Body of pancreas (tissue), 4 donors: ENCODE measurements at places on chromosomes 1 and 21. TPM values are rescaled to one million over a fixed set of nuclear protein-coding genes. Genes with fewer than 3 reads are reported as not detected.

DNA sequence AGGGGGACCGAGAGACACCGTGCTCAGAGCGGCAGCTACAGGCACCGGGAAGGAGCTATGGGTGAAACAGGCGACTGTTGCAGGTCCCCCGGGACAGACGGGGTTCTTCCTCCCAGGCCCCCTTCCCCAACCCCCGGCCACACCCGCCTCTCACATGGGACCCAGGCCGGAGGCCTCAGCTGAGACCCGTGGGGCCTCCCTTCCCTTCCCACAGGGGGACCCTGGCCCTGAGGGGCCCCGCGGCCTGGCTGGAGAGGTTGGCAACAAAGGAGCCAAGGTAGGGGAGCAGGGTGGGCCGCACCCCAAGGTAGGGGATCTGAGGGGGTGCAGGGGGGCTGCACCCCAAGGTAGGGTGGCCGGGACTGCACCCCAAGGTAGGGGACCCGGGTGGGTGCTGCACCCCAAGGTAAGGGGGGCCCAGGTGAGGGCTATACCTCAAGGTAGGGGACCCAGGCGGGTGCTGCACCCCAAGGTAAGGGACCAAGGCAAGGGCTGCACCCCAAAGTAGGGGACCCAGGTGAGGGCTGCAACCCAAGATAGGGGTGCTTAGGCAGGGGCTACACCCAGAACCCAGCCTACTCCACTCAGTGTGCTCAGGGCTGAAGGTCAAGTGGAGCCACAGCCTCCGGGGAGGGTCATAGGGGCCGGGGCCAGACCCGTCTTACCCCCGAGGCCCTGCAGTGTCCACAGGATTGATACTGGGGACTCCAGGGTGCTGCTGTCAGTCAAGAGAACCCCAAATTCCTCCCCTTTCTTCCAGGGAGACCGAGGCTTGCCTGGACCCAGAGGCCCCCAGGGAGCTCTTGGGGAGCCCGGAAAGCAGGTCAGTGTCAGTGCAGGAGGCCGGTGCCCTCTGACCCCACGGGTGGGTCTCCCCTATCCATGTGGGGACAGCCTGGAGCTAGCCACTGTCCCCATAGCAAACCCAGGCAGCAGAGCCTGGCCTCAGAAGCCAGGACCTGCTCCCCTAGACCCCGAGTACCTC, 22.7 kb downstream of the COL6A2 start:
- H3K27me3 ChIP-seq = no peaks in the 10 kb centered on the region
- peak; percentile 3 for DNase-seq
- no peaks in the 10 kb centered on the region for H3K4me1 ChIP-seq
- H3K36me3 ChIP-seq = no peaks in the 10 kb centered on the region
- no peak overlapping the region for H3K4me3 ChIP-seq
- no peak overlapping the region for H3K27ac ChIP-seq

DNA sequence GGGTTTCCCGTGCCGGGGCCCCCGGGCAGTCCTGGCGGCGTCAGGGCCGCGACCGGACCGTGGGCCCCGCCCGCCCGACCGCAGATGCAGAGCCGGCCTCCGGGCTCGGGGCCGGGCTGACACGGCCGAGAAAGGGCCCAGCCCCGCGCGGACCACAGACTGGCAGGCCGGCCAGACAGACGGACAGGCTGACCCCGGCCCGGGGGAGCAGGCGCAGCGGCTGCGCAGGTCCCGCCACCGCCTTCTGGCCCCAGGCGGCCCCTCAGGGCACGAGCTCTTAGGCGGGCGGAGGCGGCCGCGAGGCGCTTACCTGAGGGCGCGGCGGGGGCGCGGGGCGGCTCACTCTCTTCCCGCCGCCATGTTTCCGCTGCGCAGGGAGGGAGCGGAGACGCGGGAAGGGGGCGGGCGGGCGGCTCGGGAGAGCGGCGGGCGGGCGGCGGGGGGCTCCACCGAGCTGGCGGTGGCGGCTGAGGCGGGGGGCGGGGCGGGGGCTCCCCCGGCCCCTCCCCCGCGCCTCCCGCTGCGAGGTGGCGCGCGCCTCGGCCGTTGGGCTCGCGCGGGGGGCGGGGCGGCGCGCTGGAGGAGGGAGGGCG, at the start of gene SCMH1:
SCMH1 (minus strand) TSS at position 558 of the 593 bp plus-strand sequence. CDS start 56,173 bp downstream, outside the sequence.
- H3K4me1 ChIP-seq = peaks cover 56% of the 10 kb centered on the region
- no peaks in the 10 kb centered on the region for H3K36me3 ChIP-seq
- H3K27me3 ChIP-seq = no peaks in the 10 kb centered on the region
- DNase-seq = peak; percentile 60
- peak within 1 kb of the TSS; percentile 66 for H3K4me3 ChIP-seq

- peaks cover 21% of the 10 kb centered on the region for H3K4me1 ChIP-seq
- no peaks in the 10 kb centered on the region for H3K36me3 ChIP-seq
- DNase-seq = no peak
- no peak overlapping the region for H3K4me3 ChIP-seq
Measured at GRCh38 chr1:65059930-65060538, 88.0 kb upstream of the AK4 start.

GRCh38 chr1:200238311-200238710, 171.5 kb downstream of the ZNF281 start:
- no peak for DNase-seq
- H3K4me3 ChIP-seq = no peak overlapping the region
- no peaks in the 10 kb centered on the region for H3K4me1 ChIP-seq
- no peaks in the 10 kb centered on the region for H3K36me3 ChIP-seq
- no peak overlapping the region for H3K27ac ChIP-seq

DNA sequence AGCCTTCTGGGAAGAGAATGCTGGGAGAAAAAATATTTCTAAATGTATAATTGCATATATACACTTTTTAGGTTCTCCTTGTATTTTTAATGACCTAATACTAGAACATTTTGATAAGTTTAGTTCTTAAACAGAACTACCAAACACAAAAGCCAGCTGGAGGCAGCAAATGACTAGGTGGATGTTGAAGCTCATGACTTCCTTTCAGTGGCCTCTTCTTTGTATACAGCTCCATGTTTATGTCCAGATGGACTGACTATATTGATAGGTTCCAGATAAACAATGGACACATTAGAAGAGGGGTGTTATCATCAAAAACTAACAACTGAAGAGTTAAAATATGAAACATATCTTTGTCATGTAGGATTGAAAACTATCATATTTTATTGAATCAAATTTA, 52.5 kb downstream of the LRRC8D start:
- no peaks in the 10 kb centered on the region for H3K36me3 ChIP-seq
- peaks cover 27% of the 10 kb centered on the region for H3K4me1 ChIP-seq
- H3K27ac ChIP-seq = no peak overlapping the region
- no peak for DNase-seq
- no peak overlapping the region for H3K4me3 ChIP-seq
- H3K27me3 ChIP-seq = no peaks in the 10 kb centered on the region

GRCh38 chr1:1511533-1512285, at the start of gene ATAD3A:
Gene ATAD3A (plus strand): TSS chr1:1512162. CDS start chr1:1512269, 107 bp downstream.
- H3K4me1 ChIP-seq = peaks cover 17% of the 10 kb centered on the region
- H3K36me3 ChIP-seq = no peaks in the 10 kb centered on the region
- peak within 1 kb of the TSS; percentile 97 for H3K27ac ChIP-seq
- peak within 1 kb of the TSS; percentile 25 for H3K4me3 ChIP-seq

DNA sequence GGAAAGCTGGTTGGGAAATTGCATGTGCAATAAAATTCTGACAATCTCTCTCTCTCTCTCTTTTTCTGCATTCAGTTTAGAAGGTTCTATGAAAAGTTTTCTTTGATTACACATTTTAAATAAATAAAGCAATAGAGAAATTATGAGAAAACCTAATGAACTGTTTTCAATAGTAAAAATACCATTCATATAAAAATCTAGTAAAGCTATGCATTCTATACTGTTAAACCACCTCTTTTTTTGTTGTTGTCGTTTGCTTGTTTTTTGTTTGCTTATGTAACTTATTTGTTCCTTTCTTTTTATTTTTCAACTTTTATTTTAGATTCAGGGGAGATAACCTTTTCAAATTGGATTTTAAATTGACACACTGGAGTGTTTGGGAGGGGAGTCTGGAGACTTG, 14.1 kb upstream of the OR2B11 start:
- H3K27ac ChIP-seq = no peak overlapping the region
- no peak for DNase-seq
- H3K4me1 ChIP-seq = no peaks in the 10 kb centered on the region
- no peak overlapping the region for H3K4me3 ChIP-seq
- H3K36me3 ChIP-seq = no peaks in the 10 kb centered on the region
- H3K27me3 ChIP-seq = no peaks in the 10 kb centered on the region

GRCh38 chr1:29732453-29732852, 496.1 kb downstream of the PTPRU start:
- H3K4me1 ChIP-seq = no peaks in the 10 kb centered on the region
- H3K36me3 ChIP-seq = no peaks in the 10 kb centered on the region
- no peaks in the 10 kb centered on the region for H3K27me3 ChIP-seq
- DNase-seq = peak; percentile 7
- no peak overlapping the region for H3K4me3 ChIP-seq
- H3K27ac ChIP-seq = no peak overlapping the region

- no peak overlapping the region for H3K27ac ChIP-seq
- no peaks in the 10 kb centered on the region for H3K27me3 ChIP-seq
- H3K36me3 ChIP-seq = no peaks in the 10 kb centered on the region
- DNase-seq = peak; percentile 56
Measured at GRCh38 chr1:226100436-226101391, 38.2 kb downstream of the H3-3A start.

DNA sequence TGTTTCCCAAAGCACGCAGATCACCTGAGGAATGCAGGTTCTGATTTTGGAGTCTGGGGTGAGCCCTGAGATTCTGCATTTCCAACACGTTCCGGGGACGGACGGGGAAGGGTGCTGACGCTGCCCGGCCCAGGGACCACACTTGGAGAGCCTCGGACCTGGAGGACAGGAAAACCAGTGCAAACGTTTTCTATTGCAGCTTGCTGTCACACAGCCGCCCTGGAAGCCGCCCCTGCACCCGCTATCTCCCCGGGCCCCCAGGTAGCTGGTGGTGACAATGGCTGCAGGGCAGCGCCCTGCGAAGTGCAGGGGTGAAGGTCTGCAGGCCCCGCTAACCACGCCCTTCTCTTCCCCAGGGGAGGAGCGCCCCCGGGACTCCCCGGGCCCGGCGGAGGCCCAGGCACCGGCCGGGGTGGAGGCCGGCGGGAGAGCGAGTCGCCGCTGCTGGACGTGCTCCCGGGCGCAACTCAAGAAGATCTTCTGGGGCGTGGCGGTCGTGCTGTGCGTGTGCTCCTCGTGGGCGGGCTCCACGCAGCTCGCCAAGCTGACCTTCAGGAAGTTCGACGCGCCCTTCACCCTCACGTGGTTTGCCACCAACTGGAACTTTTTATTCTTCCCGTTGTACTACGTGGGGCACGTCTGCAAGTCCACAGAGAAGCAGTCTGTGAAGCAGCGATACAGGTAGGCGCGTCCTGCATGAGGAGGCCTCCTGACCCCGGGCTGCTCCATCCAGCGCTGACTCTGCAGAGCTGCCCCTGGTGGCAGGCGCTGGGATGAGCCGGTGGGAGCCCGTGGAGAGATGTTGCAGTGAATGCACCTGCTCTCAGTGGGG, 142.0 kb upstream of the COA6 start:
- H3K36me3 ChIP-seq = no peaks in the 10 kb centered on the region
- no peak overlapping the region for H3K27ac ChIP-seq
- H3K4me3 ChIP-seq = no peak overlapping the region
- H3K4me1 ChIP-seq = peaks cover 6% of the 10 kb centered on the region
- H3K27me3 ChIP-seq = no peaks in the 10 kb centered on the region
- no peak for DNase-seq

GRCh38 chr1:248906753-248907661, 972 bp downstream of the PGBD2 start:
- no peaks in the 10 kb centered on the region for H3K27me3 ChIP-seq
- H3K4me1 ChIP-seq = peaks cover 40% of the 10 kb centered on the region
- peak; percentile 33 for DNase-seq

DNA sequence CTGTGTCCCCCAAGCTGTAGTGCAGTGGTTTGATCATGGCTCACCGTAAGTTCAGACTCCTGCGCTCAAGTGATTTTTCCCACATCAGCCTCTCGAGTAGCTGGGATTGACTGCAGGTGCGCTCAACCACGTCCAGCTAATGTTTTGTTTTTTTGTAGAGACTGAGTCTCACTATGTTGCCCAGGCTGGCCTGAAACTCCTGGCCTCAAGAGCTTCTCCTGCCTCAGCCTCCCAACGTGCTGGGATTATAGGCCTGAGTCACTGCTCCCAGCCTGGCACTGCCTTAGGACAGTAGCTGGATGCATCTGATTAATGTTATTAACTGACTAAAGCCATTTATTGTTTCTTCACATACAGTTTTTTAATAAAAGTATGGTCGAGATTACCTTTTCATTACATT, 40.2 kb downstream of the RNF11 start:
- no peak overlapping the region for H3K4me3 ChIP-seq
- peaks cover 5% of the 10 kb centered on the region for H3K4me1 ChIP-seq
- no peak for DNase-seq
- no peaks in the 10 kb centered on the region for H3K27me3 ChIP-seq

- no peak for DNase-seq
- no peaks in the 10 kb centered on the region for H3K36me3 ChIP-seq
- H3K4me1 ChIP-seq = no peaks in the 10 kb centered on the region
Measured at GRCh38 chr1:107831921-107832320, 133.1 kb downstream of the VAV3 start.

GRCh38 chr1:106755682-106756406, 300.6 kb upstream of the PRMT6 start:
- H3K4me3 ChIP-seq = no peak overlapping the region
- H3K36me3 ChIP-seq = no peaks in the 10 kb centered on the region
- H3K27ac ChIP-seq = no peak overlapping the region
- DNase-seq = no peak
- H3K27me3 ChIP-seq = no peaks in the 10 kb centered on the region

The KRTAP19-1 gene
- not detected for total RNA-seq

The LRRC3 gene
- total RNA-seq = 1.0 TPM

The BTF3L4 gene
- 26.5 TPM for total RNA-seq

The SEMA6C gene
- 3.6 TPM for total RNA-seq

The PAQR7 gene
- 3.0 TPM for total RNA-seq

The FCRL4 gene
- total RNA-seq = not detected

The C1orf216 gene
- 3.1 TPM for total RNA-seq

The FCGR1A gene
- 3.1 TPM for total RNA-seq

The EMC1 gene
- 23.7 TPM for total RNA-seq

The AKR7A3 gene
- 57.4 TPM for total RNA-seq
